ENCODE measurements at places on chromosomes 3 and 15.

GRCh38 chr3:67647390-67647878 is 7.0 kb downstream of the SUCLG2 start:
- no peak for DNase-seq

- DNase-seq: no peak
Observed at GRCh38 chr3:188439080-188439479, 285.1 kb downstream of the LPP start.

DNA sequence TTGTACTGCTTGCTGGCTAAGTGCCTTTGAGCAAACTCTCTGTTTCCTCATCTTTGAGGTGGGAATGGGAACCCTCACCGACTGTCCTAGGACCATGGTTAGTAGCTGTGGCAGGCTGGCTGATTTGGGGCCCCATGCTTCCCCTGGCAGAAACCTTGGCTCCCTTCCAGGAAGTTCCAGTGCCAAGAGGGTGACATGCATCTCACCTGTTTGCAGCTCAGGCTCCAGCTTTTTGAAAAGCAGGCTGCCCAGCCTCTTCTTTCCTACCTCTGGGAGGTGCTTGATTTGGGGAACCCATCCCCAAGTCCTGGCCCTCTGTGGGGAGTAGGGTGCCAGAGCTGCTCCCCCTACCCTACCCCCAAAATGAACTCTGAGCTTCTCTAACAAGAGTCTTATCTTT is 50.8 kb downstream of the RAB11A start:
- DNase-seq: no peak

GRCh38 chr15:74488776-74489175 is 27.8 kb upstream of the UBL7 start:
- DNase-seq: no peak

GRCh38 chr15:80132382-80132781 is 20.4 kb upstream of the FAH start:
- no peak for DNase-seq

DNA sequence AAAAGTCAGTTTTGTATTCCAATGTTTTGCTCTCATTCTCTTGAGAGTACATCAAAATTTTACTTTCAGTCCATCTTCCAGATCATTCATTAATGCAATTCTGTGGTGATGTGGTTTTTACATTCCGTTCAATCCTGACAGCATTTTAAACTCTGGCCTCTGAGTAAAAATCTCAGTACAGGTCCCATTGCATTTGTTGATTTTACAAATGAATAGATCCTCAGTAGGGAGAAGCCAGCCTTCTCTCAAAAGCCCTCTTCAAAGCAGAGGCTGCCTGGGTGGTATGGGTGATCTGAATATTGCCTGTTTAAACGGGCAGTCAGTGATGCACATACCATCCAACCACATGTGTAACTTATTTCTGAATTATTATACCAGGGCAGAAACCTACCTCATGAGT is 72.5 kb upstream of the TSC22D2 start:
- DNase-seq: no peak

GRCh38 chr3:120057029-120057428 is 37.2 kb downstream of the GSK3B start:
- DNase-seq: no peak

GRCh38 chr15:51926809-51927208 is 44.8 kb downstream of the LEO1 start:
- no peak for DNase-seq

DNA sequence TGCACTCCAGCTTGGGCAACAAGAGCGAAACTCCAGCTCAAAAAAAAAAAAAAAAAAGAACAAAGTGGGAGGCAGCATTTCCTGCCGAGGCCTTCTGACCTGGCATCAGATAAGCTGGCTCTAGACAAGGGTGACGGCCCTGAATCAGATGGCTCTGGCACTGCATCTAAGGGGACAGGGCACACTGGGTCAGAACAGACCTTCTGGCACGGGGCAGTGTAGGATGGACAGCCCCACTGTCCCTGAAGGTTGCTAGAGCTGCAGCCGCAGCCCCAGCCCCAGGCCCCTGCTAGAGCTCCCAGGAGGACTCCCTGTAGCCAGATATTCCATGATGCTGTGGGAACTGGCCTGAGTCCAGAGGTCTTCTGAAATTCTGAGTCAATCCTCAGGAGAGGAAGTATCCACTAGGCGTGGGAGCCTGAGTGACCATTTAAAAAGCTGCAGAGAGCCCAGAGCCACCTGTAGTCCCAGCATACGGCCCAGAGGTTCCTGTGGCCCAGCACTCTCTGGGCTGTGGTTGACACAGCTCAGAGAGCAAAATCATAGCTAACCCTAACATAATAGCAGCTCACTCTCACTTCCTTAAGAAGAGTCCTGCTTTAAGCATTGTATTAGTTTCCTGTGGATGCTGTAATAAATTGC is 69.2 kb upstream of the MFGE8 start:
- DNase-seq: no peak

- DNase-seq: no peak
Observed at GRCh38 chr3:187361835-187362234, 6.3 kb upstream of the RTP4 start.

DNA sequence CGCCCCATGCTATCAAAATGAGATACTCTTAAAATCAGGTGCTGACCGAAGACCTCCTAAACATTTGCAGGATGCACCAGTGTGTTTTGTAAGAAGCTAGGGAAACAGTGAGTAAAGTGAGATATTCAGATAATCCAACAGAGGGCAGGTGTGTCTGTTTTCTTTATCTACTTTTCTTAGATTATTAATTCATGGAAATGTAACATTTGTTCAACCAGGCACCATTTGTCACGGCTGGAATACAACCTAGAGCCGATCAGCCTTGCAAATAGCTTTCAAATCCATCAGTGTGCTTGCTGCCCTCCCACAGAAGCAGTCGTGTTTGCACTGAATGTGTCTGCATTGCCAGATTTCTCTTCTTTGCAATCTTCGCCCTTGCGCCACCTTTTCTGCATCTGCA is 201.9 kb upstream of the CHRM5 start:
- DNase-seq: no peak

- DNase-seq: no peak
Observed at GRCh38 chr3:98778852-98779413, 15.8 kb downstream of the ST3GAL6 start.

- DNase-seq: no peak
Observed at GRCh38 chr15:69593981-69594966, 141.7 kb downstream of the RPLP1 start.

DNA sequence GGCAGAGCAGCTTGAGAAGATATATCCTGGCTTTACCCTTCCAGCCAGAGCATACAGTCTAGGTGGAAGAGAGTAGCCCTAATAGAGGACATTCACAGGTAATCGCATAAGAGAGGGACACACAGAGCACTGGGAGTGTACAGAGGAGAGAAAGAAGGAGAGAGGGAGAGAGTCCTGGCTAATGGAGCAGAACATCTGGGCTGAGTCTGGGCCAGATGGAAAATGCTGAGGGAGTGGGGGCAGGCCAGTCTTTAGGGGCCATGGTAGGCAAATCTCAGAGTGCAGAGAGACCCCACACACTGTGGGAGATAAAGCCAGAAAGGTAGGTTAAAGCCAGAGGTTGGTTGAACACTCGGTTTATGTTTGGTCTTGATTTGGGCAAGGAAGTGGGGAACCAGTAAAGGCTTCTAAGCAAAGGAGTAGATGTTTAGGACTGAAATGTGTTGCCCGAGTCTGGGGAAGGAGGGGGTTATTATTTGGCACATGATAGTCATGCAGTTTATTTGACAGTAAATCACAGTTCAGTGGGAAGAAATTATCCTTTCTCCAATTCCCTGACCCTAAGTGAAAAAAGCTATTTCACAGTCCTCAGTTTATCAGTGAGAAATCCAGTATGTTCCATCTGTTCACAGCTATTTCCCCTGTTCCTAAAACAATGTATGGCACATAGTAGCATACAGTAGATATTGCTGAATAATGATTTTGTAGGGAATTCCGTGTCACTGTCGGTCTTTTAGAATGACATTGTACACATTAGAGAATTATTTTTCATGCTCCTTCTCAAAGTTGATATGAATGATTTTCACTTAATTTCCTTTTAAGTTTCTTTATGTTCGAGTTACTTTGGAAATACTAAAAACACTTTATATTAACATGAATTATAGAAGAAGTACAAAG is 45.7 kb downstream of the PDHB start:
- no peak for DNase-seq

- DNase-seq: peak; percentile 81
Observed at GRCh38 chr3:71582036-71582611, 1.4 kb downstream of the FOXP1 start.

DNA sequence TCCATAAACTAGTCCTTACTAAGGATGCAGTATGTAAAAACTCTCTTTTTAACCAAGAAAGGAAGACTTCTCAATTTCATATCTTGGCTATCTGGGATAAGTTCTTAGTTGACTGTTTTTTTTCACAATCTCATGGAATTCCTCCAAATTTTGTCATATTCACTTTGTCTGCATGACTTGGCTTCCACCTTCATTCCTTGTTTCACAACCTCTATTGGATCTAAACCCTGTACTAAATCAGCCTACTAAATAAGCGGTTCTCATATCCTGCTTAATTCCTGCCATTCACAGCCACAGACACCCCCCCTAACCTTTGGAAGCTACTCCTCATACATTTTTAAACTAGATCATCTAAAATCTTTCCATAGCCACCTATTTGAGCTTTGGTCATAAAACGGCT is 370.6 kb upstream of the NAALADL2 start:
- no peak for DNase-seq

- DNase-seq: no peak
Observed at GRCh38 chr3:144501467-144501866, 529.8 kb downstream of the DIPK2A start.

- no peak for DNase-seq
Observed at GRCh38 chr15:64162478-64162868, 349 bp downstream of the PPIB start.

GRCh38 chr15:92797168-92798052 is 102.7 kb upstream of the CHD2 start:
- peak; percentile 89 for DNase-seq

DNA sequence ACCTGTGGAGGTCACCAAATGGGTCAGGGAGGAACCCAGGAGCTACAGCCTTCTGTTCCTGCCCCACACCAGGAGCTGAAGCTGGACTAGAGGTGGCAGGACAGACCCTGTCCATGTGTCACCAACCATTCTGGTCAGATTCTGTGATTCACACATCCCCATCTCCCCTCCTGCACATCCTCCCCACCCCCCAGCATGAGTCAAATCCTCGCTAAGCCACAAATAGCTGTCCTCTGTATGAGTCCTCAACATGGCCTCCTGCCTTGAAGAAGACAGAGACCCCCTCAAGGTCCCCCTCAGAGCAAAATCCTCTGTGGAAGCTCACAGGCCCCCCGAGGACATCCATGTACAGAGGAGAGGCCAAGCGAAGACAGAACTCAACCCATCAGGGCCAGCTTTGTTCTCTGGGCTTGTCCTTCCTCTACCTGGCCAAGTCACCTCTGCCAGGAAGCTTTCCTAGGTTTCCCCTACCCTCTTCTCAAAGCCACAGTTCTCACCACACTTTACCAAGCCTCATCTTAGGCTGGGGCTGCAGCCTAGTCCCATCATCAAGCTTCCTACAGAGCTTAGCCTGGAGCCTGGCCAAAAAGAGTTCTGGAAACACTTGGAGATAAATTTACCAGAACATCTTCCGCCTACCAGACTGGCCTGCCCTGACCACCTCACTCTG is 17.1 kb downstream of the CACNA2D2 start:
- DNase-seq: no peak

DNA sequence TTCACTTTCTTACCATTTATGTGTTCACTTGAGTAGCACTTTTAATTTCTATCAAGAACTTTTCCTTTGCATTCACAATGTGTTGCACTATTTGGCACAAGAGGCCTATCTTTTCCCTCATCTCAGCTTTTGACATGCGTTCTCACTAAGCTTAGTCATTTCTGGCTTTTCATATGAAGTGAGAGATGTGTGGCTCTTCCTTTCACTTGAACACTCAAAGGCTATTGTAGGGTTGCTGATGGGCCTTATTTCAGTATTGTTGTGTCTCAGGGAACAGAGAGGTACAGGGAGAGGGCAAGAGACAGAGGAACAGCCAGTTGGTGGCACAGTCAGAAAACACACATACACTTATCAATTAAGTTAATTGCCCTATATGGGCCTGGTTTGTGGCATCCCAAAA is 127.4 kb upstream of the MLF1 start:
- no peak for DNase-seq

DNA sequence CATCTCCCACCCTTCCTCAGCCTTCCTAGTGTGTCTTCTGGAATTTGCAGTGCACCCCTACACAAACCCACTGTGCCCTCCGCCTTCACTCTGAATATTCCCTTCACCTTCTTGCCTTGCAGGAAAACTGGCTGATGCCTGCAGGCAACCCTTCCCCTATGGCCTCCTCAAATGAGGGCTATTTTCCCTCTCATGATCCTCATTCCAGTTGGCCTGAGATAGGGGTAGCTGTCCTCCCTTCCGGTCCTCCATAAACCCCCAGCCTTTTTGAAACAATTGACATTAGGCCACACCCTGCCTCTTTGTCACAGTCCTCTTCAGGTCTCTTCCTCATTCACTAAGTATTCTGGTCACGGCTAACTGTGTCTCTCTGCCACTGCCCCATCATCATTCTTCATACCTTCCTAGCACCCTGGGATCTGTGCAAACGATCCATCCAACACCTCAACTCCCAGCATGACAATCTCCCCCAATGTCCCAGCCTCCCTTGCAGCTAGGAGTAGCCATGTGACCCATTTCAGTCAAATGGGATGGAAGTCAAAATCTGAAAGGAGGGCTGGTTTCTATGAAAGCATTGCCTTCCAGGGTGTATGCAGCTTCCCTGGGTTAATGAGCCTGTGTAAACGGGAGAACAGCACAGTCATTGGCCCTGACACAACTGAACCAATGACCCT is 8.5 kb upstream of the TICRR start:
- DNase-seq: no peak

GRCh38 chr3:18544146-18544545 is 119.0 kb upstream of the SATB1 start:
- no peak for DNase-seq

GRCh38 chr3:12187448-12188327 is 29.0 kb upstream of the TIMP4 start:
- no peak for DNase-seq

GRCh38 chr15:71411538-71412482 is 296.5 kb downstream of the THSD4 start:
- DNase-seq: no peak

DNA sequence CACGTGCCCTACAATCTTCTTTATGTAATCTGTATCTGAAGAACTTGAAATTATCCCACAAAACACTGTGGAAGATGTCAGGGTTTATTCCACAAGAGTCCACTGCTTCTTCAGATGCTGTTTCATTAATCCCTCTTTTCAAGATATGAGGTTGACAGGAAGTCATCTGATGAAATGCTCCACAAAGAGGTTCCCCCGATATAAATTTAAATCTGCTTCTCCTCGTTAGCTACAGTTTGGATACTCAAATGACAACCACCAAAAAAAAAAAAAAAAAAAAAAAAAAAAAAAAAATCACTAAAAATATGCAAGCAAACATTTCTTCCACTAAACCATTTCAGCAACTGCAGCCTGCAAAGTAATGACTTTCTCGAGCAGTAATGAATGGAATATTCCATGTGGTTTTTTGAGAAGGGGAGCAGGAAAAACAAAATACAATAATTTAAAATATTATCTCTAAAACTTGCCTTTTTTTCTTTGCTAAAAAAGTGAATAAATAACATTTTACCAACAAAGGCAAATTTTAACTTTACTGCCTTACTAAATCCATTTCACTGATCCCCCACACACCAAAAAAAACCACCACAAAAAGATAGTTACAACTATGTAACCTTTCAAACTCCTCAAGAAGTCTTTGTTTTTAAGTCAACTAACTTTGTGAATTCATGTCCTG is 37.8 kb downstream of the DLG1 start:
- DNase-seq: no peak

- no peak for DNase-seq
Observed at GRCh38 chr15:80265021-80265420, 13.0 kb upstream of the CTXND1 start.

Data from neural progenitor cell (in vitro differentiated cells).